ENCODE measurements at places on chromosomes 1 and 21. TPM values are rescaled to one million over a fixed set of nuclear protein-coding genes. Genes with fewer than 3 reads are reported as not detected.

The FHAD1 gene
- total RNA-seq = under 0.01 TPM

The SLC6A17 gene
- 2.4 TPM for total RNA-seq

The OR2L5 gene
- total RNA-seq = not detected

The OTUD3 gene
- total RNA-seq = 2.2 TPM

The CAMTA1 gene
- 37.6 TPM for total RNA-seq

The COA7 gene
- total RNA-seq = 10.4 TPM

The MEAF6 gene
- 34.1 TPM for total RNA-seq

The MCOLN3 gene
- not detected for total RNA-seq

The AMY1C gene
- total RNA-seq = not detected

The LCA5L gene
- total RNA-seq = 0.38 TPM

The SPRR5 gene
- total RNA-seq = not detected

The MFAP2 gene
- total RNA-seq = 55.3 TPM

The TRIM62 gene
- total RNA-seq = 1.7 TPM

The PGLYRP4 gene
- not detected for total RNA-seq

The S100A8 gene
- not detected for total RNA-seq
